ENCODE measurements at places on chromosomes 12 and 14.

DNA sequence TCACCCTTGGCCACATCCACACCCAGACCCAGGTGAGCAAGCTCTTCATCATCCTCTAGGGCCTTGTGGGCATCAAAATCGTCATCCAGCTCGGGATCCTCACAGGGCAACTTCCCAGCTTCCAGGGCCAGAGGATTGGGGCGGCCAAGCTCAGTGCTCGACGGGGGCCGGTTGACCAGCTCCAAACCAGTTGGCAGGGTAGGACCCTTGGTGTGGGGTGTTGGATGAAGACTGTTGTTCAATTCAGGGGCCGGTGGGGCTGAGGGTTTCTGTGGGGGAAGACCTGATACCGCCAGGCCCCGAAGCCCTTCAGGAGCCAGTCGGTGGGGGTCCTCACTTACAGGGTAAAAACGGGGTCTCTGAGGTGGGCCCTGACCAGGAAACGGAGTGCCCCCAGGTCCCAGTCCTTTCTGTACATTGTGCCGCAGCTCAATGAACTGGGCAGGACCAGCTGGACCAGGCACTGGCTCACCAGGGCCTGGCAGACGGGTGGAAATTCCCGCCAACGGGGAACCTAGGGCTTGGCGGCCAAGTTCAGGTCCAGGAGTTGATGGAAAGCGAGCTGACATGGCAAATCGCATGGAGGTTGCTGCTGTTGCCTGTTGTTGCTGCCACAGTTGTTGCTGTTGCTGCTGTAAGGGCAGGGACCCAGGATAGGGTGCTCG, 19.8 kb upstream of the PRKAG1 start:
- DNase-seq: no peak

- no peak for DNase-seq
Measured at GRCh38 chr12:5332551-5332950, 99.4 kb upstream of the NTF3 start.

DNA sequence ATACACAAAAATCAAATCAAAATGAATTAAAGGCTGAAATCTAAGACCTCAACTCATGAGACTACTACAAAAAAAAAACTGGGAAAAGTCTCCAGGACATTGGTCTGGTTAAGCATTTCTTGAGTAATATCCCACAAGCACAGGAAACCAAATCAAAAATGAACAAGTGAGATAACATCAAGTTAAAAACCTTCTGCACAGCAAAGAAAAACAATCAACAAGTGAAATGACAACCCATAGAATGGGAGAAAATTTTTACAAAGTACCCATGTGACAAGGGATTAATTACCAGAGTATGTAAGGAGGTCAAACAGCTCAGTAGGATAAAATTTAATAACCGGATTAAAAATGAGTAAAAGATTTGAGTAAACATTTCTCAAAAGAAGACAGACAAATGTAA, 338.7 kb downstream of the SLC16A7 start:
- no peak for DNase-seq

GRCh38 chr14:66140213-66140918, 345.8 kb upstream of the CCDC196 start:
- no peak for DNase-seq

DNA sequence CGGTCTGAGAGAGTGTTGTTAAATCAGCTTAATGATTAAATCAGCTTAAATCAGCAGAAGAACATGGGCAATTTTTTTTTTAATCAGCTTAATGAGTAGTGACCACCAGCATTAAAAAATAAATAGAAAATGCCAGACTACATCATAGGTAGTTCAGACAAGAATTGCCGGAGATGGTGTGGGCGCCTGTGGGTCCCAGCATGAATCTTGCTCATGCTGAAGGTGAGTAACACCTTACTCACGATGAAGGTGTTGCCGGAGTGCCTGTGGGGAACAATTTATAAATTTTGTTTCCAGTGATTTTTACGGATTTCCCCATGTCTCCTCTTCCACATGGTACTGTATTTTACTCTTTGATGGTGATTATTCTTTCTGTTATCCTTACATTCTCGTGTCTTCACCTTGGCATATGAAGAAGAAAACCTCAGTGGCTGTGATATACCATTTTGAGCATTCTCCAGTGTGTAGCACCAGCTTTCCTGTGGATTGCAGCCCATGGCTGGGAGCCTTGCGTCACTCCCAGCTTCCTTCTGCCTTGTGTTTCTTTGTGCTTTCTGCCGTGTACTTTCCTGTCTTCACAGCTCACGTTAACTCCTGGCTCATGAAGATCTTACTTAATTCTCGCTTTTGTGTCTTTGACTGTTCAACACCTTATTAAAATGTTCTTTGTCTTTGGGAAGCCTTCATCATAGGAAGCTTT, 4.7 kb downstream of the TDRD9 start:
- DNase-seq: no peak

DNA sequence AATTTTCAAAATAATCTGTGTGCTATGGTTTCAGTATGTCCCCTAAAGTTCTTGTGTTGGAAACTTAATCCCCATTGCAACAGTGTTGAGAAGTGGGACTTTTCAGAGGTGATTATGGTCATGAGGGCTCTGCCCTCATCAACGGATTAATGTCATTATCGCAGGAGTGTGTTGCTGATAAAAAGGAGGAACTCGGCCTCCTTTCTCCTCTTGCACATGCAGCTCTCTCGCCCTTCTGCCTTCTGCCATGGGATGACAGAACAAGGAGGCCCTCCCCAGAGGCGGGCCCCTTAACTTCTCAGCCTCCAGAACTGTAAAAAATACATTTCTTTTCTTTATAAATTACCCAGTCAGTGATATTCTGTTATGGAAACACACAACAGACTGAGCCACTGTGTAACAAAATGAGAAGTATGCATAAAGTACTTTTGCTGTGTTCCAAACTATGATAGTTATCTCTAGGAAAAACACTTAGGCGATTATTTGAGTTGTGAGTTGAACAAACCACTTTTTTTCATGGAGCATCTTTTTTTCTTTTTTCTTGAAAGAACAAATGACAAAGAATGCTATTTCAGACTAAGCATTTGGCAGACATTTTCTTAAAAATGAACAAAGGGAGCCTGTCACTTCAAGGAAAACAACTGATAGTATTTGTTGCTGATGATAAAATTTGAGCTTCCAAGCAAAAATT, 134.8 kb upstream of the FUT8 start:
- DNase-seq: no peak

- no peak for DNase-seq
Measured at GRCh38 chr14:105261781-105262180, 13.4 kb downstream of the BTBD6 start.

DNA sequence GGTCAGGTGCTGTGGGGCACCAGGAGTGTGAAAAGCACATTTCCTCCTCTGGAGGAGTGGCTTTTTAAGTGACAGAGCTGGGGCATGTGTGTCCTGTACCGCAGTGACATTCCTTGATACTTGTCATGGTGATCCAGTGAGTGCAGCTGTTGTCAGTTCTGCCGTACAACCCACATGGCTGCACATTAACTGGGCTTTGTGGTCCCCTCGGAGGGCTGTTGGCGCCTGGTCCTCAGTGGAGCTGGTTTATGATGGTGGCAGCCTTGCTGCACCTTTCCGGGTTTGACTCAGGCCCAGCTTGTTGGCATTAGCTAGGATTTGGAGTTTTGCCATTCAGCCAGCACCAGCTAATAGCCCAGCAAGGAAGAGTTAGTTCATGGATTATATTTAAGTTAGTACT, 77.0 kb downstream of the SLC25A47 start:
- DNase-seq: no peak

DNA sequence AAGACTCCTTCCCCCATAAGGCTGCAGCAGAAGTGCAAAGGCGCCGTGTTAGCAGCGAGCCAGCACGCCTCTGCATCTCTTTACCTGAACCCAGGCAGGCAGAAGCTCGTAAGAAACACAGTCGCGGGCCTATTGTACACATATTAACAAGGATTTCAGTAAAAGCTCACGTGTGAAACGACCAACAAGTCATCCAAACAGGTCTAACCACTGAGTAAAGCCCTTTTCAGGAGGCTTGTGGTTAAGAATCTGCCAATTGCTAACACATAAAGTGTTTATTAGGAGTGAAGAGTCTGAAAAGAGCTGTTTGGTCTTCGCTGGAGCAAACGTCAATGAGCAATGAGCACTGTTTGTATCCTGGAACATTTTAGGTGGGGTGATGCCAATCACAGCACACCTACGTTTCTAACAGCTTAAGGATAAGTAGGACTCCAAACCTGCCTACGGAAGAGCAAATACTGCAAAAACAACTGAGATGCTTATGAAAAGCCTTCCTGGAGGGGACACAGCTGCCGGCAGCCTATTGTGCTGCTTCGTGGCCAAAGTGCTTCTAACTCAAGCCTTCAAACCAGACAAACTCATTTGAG, 43.1 kb downstream of the PRKAB1 start:
- DNase-seq: no peak

GRCh38 chr14:36646664-36647416, 14.8 kb upstream of the PAX9 start:
- peak; percentile 42 for DNase-seq

DNA sequence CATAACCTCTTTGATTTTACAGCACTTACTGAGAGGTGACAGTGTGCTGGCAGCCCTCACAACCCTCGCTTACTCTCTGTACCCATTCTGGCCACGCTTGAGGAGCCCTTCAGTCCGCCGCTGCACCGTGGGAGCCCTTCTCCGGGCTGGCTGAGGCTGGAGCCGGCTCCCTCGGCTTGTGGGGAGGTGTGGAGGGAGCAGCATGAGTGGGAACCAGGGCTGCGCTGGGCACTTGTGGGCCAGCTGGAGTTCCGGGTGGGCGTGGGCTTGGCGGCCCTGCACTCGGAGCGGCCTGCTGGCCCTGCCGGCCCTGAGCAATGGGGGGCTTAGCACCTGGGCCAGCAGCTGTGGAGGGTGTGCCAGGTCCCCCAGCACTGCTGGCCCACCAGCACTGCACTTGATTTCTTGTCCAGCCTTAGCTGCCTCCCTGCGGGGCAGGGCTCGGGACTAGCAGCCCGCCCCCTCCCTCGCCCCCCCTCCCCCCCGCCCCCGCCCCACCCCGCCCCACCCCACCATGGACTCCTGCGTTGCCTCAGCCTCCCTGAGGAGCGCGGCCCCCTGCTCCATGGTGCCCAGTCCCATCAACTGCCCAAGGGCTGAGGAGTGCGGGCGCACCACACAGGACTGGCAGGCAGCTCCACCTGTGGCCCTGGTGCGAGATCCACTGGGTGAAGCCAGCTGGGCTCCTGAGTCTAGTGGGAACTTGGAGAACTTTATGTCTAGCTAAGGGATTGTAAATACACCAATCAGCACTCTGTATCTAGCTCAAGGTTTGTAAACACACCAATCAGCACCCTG, 9.9 kb downstream of the MDGA2 start:
- DNase-seq: no peak

GRCh38 chr12:29492891-29493290, 4.6 kb downstream of the OVCH1 start:
- no peak for DNase-seq

- peak; percentile 48 for DNase-seq
Measured at GRCh38 chr12:81206429-81206828, 128.6 kb downstream of the ACSS3 start.

- DNase-seq: peak; percentile 87
Measured at GRCh38 chr14:88352698-88353097, 29.6 kb upstream of the KCNK10 start.

- DNase-seq: no peak
Measured at GRCh38 chr12:30442461-30442860, 253.2 kb downstream of the IPO8 start.

DNA sequence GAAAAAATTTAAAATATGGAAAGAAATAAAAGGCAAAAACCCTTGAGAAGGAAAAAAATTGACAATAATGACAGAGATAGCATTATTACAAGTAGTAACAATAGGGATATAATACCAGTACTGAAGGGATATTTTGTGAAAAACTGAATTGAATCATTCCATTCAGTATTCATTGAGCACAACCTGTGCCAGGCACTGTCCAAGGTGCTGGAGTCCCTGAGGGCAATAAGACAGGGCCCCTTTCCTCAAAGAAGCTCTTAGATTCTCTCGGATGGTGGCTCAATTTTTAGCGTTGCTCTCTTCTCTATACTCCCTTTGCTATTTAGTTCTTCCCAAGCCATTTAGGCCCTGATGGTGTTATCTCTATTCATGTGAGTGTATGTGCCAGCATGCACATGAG, 34.3 kb upstream of the GAS2L3 start:
- DNase-seq: no peak

GRCh38 chr14:75654127-75654732, 6.4 kb downstream of the ERG28 start:
- DNase-seq: peak; percentile 40

DNA sequence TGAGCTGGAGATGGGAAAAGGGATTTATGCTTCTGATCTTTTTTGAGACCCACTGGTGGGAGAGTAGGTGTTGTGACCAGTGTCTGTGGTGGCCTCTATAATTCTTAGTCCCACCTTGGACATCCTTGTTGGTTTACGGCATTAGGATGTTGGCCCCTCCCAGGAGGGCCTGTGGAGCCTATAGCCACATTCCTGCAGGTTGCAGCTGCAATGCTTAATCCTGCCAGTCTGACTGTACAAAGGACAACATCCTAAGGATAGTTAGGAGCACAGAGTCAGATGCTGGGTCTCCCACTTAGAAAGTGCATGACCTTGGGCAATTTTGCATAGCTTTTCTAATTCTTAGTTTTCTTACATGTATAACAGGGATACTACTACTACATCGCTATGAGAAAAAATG, 150.9 kb upstream of the SLC38A2 start:
- DNase-seq: no peak

DNA sequence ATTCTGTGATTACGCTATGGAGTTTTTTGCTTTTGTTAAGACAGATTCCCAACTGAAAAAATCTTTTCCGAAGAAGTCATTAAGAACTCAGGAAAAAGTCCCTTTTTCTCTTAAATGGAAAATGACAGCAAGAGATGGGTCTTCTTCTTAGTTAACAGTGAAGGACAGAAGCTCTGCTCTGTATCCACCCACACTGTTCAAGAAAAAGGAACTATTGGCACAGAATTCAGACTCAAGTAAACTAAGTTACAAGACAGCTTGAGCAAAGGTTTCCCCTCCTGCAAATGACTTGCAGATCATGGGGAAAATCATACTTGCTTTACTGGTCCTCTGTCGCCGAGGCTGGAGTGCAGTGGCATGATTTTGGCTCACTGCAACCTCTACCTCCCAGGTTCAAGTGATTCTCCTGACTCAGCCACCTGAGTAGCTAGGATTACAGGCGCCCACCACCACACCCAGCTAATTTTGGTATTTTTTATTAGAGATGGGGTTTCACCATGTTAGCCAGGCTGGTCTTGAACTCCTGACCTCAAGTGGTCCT, 137.1 kb upstream of the AEBP2 start:
- DNase-seq: no peak

DNA sequence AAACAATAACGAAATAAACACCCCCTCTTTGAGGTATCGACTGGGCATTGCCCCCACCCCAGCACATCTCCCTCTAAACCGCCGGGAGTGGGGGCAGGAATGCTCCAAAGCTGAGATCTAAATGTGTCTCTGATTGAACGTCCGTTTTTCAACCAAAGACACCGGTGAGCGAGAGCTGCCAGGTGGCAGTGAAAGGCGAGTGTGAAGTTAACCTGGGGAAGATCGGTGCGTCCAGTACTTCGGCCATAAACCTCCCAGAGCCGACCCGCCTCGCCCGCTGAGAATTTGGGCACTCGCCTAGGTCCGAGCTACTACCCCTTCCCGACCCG, 625 bp downstream of the ANGEL1 start:
- DNase-seq: no peak

- no peak for DNase-seq
Measured at GRCh38 chr12:75337905-75338304, 3.4 kb downstream of the GLIPR1L1 start.

Data from NCI-H1436 (cell line).